ENCODE measurements at places on chromosomes 12 and 14.
A peak's percentile ranks its signal among the peaks of the same experiment; 100 is the strongest.

- no peak for DNase-seq
Measured at GRCh38 chr14:32692441-32692840, 246.2 kb upstream of the NPAS3 start.

GRCh38 chr12:67797753-67798152 is 149.2 kb downstream of the DYRK2 start:
- no peak for DNase-seq

DNA sequence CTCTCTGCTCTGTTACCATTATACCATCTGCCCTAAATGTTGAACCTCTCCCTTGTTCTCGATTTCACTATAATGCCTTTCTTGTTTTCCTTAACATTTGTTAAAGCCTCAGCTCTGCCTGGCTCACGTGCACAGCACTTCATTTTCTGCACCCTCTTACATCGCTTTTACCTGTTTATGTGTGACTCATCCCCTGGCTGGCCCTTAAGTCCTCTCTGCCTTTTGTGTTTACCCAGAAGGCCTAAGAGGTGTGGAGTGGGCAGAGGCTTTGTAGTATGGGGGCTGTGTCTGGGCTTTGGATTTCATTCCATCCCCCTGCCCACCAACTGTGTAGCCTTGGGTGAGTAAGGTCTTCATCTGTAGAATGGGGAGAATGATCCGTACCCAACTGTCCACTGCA is 36.5 kb downstream of the UBE3B start:
- DNase-seq = no peak

GRCh38 chr14:103923863-103924262 is 4.4 kb upstream of the TDRD9 start:
- no peak for DNase-seq

GRCh38 chr12:39872425-39872824 is 233.5 kb downstream of the SLC2A13 start:
- no peak for DNase-seq

DNA sequence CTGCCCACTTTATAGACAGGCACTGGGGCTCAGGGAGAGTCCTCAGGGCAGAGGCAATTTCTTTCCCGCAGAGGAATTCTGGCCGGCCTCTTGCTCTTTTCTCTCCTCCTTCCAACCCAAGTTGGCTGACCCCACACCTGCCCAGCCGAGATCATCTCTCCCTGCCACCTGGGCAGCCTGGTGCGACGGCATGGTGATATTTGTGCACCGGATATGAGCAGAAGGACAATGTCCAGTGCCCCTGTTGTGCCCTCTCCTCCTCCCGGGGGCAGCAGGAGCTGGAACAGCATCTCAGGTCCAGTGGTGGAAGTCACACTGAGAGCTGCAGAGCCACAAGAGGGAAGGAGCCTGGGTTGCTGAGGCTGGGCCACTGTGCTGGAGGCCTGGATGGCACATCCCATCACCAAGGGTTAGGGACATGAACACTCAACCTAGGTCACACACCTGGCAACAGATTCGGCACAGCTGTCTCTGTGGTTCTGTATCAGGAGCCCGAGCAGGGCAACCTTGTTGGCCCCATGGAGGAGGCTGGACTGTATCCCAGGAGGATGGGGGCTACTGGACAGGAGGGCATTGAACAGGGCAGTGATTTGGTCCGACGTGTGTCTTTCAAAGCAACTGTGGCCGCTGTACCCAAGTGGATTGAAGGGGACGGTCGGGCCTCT is 57.7 kb upstream of the DIO3 start:
- DNase-seq = no peak

DNA sequence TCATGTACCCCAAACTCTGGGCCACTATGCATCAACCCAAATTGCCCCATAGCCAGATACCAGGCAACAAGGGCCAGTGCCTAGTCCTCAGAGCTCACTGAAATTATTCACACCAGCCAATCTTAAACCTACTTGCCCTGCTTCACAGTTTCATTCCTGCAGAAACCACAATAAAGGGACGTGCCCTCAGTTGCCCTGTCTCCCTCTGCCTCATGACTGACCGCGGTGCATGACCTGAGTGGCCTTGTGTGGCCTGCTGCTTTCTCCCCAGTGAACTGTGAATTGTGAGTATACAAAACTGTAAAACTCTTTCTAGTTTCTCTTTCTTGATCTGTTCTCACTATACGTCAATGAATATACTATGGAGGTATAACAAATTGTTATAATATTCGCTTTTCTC is 490.9 kb upstream of the MIS18BP1 start:
- DNase-seq = no peak

DNA sequence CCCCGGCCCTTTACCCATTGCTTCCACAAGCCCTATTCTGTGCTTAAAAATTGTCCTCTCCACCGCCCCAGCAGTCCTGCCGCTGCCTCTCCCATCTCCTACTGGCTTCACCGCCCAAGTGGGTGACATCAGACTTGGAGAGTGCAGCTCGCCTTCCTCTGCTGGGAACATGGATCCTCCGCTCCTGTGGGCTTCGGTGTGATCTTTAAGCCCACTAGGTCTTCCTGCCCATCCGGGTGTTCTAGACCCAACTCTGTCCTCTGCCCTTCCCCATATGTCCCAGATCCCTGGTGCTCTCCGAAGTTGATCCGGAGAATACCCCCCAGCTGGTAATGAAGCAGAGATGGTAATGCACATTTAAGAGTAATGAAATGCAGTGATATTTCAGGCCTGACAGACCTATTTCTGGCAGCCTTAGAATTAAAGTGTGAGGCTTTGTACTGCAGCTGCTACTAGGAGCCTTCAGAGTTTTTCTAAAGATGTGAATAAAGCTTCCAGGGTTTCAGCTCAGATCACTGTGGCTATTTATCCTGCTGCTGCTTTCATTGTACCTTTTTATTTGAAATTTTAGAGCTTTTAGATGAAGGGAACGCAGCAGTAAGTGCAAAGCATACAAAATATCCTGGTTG is 22.9 kb upstream of the CTDSP2 start:
- no peak for DNase-seq

DNA sequence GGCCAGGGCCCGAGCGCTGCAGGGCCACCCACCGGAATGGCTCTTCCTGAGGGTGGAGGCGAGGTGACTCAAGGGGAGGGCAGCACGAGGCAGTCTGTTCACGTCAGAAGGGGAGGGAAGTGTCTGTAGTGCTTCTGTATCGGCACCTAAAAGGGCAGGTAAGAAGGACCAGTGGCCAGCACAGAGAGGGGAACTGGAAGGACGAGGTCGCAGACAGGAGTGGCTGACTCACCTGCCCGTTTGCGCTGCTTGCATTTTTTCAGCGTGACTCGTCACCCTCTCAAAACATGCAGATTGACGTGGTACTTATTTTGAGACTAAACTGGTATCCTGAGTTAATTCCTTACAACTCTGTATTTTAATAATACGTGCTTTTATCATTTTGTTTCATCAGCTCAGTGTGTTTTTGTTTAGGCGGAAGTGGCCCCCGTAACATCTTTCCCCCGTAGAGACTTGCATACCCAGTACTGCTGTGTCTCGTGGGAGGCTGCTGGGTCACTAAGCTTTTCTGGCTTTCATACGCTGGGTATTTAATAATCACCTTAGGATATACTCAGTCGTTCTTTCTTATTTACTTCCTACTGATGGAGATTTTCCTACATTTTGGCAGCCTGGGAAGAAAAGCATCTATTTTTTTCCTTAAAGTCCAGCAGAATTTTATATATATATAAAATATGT is 26.4 kb downstream of the SFSWAP start:
- DNase-seq = no peak

DNA sequence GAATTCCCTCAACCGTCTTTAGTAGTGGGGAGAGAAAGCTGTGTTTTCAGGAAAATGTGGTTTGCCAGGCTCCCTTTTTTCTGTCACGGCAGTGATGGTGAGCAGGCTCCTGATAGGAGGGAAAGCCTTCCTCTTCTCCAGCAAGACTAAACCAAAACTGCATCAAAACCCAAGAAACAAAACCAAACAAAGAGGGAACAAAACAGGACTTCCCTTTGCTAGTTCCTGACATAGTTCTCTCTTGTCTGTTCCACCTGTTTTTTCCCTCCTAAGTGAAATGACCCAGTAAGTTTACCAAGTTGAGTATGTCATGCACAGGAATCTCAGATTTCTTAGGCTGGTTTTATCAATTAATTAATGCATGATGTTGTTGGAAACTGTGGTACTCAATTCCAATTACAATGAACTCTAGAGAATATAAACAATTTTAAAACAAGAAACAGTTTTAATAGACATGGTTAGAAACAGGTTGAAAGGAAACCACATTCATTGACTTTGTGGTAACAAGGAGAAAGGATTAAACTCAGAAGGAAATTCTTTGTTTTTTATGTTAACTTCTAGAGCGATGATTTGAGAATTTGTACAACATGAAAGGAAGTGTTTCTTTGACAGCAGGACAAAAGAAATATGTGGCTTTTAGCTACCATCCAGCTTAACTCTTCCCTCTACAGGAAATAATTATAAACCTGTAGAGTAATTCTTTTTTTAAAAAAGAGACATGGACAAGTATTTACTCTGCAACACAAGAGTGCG is 23.0 kb upstream of the CSRP2 start:
- no peak for DNase-seq

DNA sequence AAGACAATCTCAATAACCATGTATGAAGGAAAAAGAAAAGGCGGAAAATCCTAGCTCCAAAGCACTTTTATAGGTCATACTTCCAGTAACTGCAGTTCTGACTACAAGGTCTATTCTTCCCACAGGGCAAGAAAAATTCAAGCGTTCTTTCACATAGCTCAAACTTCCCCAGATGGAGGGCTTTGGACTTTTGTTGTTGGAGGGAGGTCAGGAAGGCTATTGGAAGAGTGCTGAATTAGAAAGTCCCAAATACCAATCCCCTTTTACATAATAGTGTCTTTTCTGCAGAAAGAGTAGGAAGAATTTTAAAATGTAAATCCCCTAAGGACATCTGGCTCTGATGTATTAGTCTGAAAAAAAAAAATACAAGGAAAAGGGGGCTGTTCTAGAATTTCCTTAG is 309.4 kb downstream of the MDGA2 start:
- no peak for DNase-seq

DNA sequence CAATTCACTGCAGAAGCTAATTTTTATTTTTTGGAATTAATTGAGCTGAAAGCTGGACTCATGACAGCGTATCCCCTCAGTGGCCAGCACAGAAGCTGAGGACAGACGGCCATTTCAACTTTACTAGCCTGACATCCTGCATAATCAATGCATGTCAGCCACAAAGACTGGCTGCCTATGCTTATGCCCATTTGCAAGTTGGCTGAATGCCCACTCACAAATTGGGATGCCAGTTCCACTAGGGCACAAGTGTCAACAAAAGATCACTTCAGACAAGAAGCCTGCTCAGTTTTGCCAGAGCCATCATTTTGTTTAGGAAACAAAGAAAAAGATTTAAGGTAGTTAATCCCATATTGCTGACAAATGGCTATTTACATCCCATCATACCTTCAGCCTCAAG is 417.6 kb downstream of the NOVA1 start:
- DNase-seq = no peak

DNA sequence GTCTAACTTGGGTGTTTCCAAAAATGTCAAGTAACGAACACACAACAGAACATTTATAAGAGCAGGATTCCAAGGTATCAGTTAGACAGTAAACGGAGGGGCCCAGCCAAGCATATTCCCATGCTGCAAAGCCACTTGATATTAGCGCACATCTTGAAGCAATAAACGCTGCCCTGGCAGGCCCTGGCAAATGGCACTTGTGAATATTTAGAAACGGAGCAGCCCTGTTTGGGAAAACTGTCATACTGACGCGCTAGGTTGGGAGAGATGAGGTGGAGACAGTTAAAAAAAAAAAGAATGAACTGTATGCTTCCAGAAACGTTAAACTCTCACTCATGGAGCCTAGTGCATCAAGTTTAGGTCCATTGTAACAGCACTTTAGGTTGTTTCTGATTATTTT is 9.3 kb downstream of the DGLUCY start:
- no peak for DNase-seq

DNA sequence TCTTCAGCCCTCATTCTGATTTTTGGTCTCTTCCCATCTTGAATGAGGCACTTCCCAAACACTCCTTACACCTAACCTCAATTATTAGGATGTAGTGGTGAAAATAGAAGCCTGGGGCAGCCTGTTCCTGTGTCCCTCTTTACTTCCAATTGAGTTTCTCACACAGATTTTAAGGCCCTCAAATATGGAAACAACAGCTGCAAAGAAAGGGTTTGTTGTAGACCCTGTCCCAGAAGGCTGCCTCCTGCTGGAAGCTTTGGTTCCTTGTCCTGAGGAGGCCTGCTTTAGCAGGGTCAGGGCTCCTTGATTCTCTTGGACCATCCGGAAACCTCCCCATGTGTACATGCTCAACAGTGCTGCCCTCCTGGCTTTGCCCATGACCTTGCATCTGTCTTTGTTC is 101.3 kb downstream of the TGFB3 start:
- DNase-seq = no peak

GRCh38 chr14:96797582-96798349 is 584 bp downstream of the VRK1 start:
- peak; percentile 69 for DNase-seq

DNA sequence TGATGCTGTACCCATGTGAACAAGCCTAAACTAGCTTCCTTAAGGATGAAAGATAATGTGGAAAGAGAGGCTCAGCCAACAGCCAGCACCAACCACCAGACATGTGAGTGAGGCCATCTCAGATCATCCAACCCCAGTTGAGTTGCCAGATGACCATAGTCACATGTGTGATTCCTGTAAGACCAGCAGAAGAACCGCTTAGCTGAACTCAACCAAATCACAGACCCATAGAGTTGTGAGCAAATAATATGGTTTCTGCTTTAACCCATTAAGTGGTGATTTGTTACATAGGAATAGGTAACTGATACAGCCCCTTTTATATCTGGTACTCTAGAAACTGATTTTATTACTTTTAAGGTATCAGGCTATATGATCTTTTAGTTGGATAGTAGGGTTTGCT is 17.6 kb upstream of the ELK3 start:
- DNase-seq = no peak

DNA sequence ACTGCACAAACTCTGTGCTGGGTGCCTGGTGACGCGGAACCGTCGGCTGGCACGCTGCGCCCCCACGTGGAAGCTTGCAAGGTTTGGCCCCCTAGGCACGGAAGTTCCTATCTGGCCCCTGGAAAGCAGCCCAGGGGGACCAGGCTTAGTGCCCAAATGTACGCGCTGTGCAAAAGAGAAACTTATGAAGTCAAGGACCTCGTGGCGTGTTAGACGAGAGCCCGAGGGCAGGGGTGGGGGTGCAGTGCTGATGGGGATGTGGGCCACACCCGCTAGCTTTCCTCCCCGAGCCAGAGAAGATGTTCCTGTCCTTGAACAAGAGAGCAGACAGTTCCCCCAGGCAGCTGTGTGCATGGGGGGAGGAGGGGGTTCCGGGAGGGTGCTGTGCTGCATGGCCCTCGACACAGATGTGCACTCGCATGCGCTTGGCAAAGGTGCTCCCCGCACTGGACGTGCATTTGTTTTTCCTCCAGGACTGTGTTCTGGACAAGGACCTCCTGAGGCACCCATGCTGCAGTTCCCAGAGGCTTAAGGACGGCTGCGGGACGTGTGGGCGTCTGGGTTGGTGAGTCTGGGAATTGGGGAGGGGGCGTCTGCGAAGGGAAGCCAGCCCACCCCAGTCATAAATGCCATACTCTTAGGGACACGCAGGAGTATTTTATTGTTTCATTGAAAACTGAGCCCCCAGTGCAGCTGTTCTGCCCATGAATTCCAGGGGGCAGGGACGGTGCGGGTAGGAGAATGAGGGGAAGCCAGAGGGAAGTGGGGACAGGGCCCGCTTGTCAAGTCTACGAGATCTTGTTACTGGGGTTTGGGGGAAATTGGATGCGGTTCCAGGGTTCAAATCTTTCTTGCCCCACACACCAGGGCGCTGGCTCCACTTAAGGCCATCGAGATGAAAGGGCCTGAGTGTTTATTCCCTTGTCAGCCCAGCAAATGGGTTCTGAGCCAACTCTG is 80.0 kb downstream of the NTF3 start:
- DNase-seq = no peak

Data from activated naive CD4-positive, alpha-beta T cell treated with anti-CD3 and anti-CD28 coated beads, Interleukin-2, amount 10 ng/mL, durations not matched to agents 7 days and 5 days (primary cell).